ENCODE measurements at places on chromosomes 6 and 20.

GRCh38 chr6:89792881-89793280 lies 26.7 kb downstream of the MDN1 start:
- peak; percentile 89 for DNase-seq

- peak; percentile 77 for DNase-seq
These were observed 5.1 kb downstream of the RREB1 start for GRCh38 chr6:7112741-7113313.

GRCh38 chr6:92538275-92538674 lies 881.1 kb downstream of the EPHA7 start:
- no peak for DNase-seq

- DNase-seq, result no peak
These were observed 38.8 kb downstream of the ADNP start for GRCh38 chr20:50892394-50892793.

- no peak for DNase-seq
These were observed 290.4 kb upstream of the SULF2 start for GRCh38 chr20:48075591-48076174.

- peak; percentile 33 for DNase-seq
These were observed 21.5 kb upstream of the TMEM244 start for GRCh38 chr6:129882510-129883023.

GRCh38 chr20:19120569-19120968 lies 91.9 kb upstream of the SLC24A3 start:
- no peak for DNase-seq

GRCh38 chr20:62421716-62421990 lies 5.7 kb downstream of the RBBP8NL start:
- no peak for DNase-seq

GRCh38 chr6:42454428-42454791 lies 2.7 kb upstream of the TRERF1 start:
- peak; percentile 55 for DNase-seq

DNA sequence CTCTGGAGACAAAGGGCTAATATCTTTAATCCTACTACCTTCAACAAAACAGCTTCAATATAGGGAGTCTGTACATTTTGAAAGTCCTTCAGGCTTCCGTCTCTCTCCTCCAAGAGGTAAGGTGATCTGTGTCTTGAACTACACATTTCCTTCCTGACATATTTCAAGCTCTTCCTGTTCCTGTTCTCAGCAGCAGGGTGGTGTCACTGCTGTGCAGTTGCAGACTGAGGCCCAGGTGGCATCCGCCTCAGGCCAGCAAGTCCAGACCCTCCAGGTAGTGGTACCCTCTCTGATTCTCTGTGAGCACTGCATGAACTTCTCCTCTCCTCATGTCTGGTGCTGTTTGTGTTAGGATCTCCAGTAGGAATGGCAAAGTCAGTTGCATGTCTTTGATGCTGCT lies 7.8 kb downstream of the NFYA start:
- DNase-seq, result no peak

GRCh38 chr6:18595774-18596530 lies 208.8 kb downstream of the RNF144B start:
- DNase-seq, result peak; percentile 77

DNA sequence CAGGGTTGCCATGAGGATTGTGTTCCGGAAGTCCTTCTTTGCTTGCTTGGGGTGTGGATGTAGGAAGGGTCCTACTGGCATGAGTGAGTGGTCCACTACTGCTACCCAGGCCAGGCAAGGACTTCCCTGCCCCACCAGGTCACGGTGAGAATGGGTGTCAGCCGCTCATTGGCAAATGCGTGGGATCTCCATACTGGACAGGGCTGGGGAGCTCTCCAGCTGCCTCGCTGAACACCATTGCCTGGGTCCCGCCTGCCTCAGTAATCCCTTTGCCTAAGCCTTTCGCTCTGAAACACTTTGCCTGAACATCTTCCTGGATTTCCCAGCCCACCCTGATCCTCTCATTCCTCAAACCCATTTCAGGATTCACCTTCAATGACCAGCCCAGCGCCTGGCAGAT lies 59.5 kb downstream of the CTCFL start:
- DNase-seq, result no peak

GRCh38 chr20:53723621-53724020 lies 130.0 kb upstream of the ZNF217 start:
- no peak for DNase-seq

DNA sequence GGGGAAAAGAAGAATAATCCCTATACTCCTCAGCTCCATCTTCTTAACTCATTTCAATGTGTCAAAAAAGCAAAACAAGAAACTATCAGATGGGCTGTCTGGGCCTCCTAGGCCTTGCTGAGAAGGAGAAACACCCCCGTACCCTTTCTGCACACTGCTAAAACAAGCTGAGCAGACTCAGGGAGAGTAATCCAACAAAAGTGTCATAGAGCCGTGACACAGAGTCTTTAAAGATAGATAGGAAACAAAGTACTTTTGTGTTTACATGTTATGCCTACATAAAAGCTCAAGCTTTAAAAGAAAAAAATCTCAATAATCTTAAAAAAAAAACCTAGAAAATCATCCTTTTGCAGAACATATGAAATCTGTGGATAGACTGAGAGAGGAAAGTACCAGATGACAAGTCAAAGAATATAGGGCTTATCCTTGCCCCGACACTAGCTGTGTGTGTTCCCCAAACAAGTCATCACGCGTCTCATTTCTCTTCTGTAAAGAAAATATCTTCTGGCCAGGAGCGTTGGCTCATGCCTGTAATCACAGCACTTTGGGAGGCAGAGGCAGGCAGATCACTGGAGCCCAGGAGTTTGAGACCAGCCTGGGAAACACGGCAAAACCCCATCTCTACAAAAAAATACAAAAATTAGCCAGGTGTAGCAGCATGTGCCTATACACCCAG lies 81.3 kb downstream of the MAP3K5 start:
- DNase-seq, result no peak

DNA sequence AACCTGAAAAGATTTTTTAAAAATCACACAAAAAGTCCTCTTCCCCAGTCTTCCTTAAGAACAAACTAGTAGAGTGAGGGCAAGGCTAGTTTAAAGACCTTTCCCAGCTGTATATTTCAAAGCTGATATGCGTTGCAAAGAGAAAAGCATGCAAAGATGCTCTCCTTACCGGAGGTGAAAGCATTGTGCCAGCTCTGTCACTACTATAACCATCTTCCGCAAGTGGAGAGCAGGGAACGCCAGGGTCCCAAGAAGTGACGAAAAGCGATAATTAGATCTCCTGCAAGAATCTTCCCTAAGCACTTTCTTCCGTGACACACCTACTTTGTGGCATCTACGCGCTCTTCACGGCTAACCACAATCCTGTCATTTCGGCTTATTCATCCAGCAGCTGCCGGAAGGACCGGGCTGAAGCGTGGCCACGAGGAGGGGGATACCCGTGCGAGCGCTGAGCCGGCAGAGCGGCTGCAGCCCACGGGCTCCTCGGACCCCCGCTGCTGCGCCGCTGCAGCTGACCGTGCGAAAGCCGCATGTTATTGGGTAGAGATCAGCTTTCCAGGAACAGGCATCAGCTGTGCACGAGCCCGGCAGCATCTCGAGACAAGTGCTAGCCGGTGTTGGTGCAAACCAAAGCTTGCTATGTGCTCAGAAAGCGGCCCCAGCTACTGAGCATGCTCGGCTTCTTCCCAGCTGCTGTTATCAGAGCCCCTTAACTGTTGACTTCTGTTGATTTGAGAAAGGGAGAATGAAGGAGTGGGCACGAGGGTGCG lies 57.2 kb upstream of the ARHGAP18 start:
- DNase-seq, result peak; percentile 78

DNA sequence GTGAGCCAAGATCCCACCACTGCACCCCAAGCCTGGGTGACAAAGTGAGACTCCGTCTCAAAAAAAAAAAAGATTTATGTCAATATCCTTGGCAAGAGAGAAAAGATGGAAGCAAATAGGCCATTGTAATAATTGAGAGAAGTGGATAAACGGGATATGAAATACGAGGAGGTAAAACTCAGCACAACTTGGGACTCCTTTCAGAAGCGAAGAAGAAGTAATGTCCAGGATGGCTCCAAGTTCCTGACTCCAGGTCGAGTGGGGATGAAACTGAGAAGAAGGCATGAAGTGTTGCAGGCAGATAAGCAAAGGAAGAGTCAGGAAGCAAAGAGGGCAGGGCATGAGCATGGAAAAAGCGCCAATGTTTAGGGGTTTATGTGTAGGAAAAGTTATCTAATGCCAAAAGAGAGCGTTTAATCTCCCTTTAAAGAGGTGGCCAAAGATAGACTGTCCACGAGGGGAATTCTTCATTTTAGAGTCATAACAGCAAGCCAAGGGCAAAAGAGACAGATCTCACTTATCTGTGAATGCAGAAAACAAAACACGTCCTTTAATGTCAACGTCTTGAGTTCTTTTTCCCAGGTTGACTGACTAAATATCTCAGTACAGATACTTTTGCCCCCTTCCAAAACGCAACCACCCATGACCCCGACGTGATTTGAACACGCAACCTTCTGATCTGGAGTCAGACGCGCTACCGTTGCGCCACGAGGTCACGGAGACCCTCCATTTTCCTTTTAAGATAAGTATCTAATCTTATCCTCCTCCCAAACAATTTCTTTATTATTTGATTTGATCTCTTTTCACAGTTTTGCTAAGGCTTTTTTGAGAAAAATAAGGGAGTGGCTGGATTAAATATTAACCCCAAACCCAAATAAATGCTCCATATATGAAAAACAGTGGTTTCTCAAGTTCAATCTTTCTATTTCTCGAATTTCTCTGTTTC lies 46.3 kb upstream of the BTN3A2 start:
- no peak for DNase-seq

DNA sequence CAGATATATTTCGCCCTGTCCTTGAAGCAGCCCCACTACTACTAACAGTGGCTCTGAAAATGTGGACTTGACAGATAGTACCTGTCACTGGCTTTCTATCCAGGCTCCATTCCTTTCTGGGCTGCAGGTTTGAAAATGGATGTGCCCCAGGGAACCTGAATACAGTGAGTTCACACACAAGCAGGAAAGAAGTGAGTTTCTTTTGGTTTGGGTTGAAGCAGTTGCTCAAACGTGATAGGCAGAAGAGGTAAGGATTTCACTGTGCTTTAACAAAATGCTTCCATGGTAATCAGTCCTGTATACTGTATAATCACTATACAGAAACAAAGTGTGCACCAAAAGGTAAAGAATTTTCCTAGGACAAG lies 382.9 kb downstream of the PRKN start:
- DNase-seq, result no peak

- DNase-seq, result no peak
These were observed 4.1 kb upstream of the TRIM27 start for GRCh38 chr6:28927846-28928245.

GRCh38 chr6:145373826-145374225 lies 361.5 kb downstream of the EPM2A start:
- no peak for DNase-seq

DNA sequence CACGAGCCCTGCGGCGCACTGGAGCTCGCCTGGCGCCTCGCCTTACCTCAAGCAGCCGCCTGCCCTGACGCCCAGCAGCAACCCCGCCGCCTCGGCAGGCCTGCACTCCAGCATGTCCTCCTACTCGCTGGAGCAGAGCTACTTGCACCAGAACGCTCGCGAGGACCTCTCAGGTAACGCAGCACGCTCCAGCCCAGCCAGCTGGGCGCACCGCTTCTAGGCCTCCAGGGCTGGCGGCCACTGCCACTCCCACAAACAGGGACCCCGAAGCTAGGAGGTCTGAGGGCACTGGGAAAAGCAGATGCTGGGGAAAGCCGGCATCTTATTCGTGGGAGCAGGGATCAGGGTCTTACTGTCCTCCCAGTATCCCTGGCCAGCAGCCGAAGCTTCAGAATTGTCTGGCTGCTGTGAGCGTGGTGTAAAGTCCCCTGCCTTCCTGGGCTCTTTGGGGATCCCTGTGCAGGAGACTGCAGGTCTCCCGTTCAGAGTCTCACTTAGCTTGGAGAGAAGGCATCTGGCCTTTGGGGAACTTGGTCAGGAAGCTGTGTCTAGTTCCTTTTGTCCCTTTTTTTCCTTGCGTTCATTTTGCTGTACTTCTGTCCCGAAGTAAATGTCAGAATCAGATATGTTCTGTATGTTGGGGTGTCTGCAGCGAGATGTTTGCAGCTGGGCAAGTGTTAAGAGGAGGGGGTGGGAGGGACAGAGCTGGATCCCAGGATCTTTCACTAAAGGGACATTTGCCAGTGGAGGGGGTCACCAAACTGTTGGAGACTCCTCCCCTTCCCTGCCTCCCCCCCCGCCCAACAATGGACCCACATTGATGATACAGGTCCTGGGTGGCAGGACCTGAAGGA lies 1.8 kb downstream of the FOXF2 start:
- no peak for DNase-seq

- no peak for DNase-seq
These were observed 737 bp upstream of the PTPRT start for GRCh38 chr20:43190332-43190953.

DNA sequence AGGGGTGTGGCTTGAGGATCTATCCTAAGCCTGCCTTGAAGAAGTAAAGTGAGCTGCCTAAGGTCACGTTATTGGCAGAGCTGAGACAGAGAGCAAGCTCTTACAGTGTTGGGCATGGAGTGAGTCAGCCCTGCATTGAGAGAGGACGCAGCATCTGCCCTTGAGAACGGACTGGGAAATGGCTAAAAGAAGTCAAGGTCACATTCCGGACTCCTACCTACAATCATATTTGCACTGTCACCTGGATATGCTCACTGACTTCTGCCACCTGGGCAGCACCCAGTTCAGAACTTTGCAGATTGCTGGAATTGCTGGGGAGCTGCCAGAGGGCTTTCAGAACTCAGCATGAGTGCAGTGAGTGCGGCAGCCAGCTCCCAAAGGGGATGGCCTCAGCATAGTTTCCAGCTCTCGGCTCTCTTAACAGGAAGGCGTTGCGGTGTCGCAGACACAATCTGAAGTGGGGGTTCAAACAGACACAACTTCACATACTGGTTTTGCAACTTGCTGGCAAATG lies 199.3 kb upstream of the SGK1 start:
- DNase-seq, result no peak

DNA sequence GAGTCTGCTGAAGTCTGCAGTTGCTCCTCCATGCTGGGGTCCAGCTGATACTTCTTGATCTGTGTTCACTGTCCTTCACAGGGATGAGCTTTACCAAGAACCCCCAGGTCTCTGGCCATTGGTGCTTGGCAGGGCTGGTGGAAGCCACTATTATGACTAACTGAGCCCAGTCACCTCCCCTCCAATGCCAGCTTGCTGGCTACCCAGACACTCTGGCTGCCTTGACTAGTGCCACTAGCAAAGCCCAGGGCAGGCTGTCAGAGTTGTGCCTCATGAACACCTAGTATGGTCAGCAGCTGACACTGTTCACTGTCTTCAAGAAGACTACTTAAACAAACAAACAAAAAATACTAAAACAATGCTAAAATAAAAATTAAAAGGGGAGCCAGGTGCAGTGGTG lies 8.8 kb downstream of the ASIP start:
- DNase-seq, result no peak

DNA sequence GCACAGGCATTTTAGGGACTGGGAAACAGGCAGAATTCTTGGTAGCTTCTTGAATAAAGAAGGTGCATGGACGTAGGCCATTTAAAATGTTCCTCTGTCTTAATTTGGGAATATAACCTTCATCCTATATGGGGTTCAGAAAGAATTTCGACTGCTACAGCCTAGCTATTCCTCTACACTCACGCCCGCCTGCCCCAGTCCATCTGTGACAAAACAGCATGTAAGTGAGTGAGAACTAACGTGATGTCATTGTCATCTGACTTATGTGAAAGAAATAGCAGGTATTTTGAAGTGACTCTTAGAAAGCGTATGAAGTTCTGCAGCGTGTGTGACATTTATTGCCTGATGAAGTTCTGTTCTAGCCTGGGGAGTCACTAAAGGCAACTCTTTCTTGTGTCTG lies 52.2 kb upstream of the SLC22A1 start:
- no peak for DNase-seq

Data from hematopoietic multipotent progenitor cell treated with erythropoietin and hydrocortisone succinate and interleukin-3 and kit ligand, for 4 days (in vitro differentiated cells).